ENCODE measurements at places on chromosomes 13 and 19.

GRCh38 chr13:40651866-40652587 lies 14.4 kb downstream of the FOXO1 start:
- DNase-seq = no peak

- DNase-seq = no peak
These were observed 244.2 kb downstream of the NHLRC3 start for GRCh38 chr13:39282400-39282972.

GRCh38 chr19:28208745-28209144 lies 1004.2 kb downstream of the UQCRFS1 start:
- no peak for DNase-seq

GRCh38 chr13:69595181-69595580 lies 512.4 kb upstream of the ATXN8OS start:
- DNase-seq = no peak

DNA sequence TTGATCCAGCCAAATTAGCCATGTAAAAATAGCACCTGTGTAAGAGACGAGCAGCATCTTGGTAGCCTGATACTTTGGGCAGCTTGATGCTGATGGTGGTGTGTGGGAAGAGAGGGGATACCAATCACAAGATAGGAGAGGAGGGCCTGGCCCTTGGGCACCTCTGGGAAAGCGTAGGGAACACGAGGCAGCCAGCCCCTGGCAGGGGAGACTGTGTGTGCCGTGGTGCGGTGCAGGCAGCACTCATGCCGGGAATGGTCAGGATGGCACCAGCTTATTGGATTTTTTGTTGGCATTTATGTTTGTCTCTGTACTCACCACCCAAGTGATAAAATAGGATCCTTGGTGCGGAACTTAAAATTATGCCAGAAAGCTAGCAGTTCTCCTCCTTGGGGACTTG lies 10.2 kb downstream of the SIGLEC8 start:
- DNase-seq = no peak

DNA sequence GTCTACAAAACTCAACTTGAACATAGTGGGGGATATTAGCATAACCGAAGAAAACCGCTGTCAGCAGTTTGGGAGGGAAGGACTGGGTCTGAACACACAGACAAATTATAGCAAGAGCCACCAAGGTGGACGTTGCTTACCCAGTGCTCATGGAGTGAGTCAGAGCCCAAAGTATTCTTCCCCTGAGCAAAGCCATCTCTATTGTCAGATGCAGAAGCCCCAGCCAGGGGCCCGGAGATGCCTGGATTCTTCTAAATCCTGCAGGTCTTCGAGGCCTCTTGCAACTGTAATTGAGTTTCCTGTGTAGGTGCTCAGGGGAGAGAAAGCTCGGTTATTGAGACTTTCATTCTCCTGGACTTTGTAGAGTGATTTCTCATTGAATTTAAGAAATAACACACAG lies 384.5 kb downstream of the IRS2 start:
- no peak for DNase-seq

DNA sequence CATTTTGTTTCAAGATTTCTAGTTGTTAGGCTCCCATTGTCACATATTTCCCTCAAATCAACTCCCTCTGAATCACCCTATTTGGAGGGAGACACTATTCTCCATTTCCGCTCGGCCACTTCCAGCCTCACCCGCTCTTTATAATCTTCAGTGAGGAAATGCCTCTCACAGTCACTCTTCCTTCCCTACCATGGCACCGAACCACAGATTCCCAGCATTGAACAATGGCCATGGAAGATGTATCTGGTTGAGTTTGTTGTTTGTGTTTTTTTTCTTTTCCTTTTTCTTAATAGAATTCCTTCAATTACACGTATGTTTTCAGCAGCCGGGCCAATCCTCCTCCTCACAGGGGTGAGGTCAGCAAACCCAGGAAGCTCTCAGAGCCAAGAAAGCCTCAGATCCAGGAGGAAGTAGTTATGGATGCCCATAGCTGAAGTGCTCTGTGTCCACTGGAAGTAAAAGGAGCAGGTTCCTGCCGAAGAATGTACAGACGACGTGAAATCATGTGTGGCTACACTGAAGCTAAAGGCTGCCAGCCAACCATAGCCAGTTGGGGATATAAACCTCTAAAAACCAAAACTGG lies 472.1 kb downstream of the FOXO1 start:
- DNase-seq = no peak

- no peak for DNase-seq
These were observed 20.3 kb downstream of the ACTN4 start for GRCh38 chr19:38667661-38668171.

DNA sequence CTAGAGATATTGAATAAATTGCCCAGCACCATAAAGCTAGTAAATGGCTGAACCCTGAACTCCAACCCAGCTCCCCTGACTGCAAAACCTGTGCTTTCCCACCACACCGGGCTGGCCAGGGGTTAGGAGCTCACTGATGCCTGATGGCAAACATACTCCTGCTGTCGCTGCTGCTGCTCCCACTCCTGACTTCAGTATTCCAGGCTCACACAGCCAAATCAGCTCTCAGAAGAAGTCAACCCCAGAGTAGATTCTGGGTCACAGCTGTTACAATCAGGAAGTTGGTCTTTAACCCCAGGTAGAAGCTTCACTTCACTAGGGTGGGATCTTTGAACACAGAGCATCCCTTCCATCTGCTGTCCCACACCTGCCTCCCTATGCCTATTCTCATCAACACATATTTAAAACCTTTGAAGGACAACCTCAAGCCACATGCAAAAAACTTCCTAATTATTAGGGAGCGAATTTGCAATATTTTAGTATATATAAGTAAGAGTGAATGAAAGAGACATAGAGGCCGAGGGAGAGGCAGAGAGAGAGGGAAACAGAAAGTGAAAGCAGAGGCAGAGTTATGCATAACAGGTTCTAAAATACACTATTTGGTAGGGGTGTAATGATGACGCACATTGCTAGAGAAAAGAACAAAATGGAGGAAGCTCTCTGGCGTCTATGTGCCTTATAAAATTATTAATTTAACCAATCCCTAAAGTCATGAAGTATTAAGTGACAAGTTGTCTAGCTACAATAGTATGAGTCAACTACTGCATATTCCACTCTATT lies 99.4 kb upstream of the SERP2 start:
- DNase-seq = no peak

DNA sequence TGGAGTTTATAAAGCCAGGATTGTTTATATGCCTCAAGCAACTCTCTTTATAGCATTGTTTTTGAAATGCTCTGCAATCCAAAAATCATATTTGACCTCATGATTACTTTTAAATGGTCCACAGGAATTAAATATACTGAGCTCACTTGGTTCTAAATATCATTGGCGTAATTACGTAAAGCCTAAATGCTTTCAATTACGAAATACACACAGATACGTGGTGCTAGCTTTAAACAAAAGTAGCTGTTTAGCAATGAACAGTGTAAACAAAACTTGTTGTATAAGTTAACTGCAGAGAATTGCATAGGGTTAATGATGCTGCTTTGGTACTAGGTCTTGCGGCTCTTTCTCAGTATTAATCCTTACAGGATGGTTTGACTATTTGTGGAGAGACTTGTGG lies 346.6 kb downstream of the COG6 start:
- DNase-seq = no peak

- no peak for DNase-seq
These were observed 1966.1 kb downstream of the PCDH9 start for GRCh38 chr13:65264066-65264465.

DNA sequence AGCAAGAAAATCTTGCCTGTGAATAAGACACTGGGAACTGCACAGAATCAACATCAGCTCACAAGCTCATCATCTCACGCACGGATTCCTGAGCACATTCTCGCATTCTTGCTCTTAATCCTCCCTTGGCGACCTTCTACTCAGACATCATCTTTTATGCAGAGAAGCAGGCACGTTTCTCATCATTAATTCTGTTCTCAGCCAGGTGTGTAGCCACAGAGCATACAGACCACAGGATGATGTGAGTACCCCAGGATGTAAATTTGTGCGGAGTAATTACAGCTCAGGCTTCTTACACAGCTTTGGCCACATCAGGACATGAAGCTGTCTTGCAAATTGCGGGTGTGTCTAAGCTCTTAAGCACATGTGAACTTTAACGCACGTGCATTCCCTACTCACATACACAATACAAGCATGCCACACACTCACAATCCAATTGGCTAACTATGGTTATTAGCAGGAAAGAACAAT lies 36.5 kb upstream of the SACS start:
- DNase-seq = no peak

DNA sequence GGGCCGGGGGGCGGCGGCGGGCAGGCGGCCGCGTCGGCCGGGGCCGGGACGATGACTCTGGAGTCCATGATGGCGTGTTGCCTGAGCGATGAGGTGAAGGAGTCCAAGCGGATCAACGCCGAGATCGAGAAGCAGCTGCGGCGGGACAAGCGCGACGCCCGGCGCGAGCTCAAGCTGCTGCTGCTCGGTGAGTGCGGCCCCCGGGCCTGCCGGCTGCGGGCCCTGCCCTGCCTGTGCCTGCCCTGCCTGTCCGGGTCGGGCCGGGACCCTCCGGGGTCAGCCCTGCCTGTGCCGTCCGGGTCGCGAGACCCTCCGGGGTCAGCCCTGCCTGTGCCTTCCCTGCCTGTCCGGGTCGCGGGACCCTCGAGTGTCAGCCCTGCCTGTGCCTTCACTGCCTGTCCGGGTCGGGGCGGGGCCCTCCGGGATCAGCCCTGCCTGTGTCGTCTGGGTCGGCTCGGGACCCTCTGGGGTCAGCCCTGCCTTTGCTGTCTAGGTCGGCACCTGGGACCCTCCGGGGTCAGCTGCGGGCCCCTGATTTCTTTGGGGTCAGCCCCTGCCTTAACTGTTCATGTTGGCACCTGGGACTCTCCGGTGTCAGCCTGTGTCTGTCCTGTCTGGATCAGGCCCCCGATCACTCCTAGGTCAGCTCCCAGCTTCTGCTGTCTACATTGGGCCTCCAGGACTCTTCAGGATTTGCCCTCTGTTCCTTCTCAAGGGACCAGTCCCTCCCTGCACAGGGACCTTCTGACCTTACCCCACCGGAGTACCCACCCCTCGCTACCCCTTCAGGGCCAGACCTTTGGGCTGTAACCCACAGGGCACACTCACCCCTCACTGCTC lies 659 bp downstream of the GNA11 start:
- DNase-seq = no peak

Measured in activated gamma-delta T cell (primary cell).